ENCODE measurements at places on chromosomes 7 and 10. TPM values are rescaled to one million over a fixed set of nuclear protein-coding genes. Genes with fewer than 3 reads are reported as not detected.

GRCh38 chr7:14950013-14950412 is 47.5 kb upstream of the DGKB start:
- H3K4me1 ChIP-seq, result no peaks in the 10 kb centered on the region
- no peaks in the 10 kb centered on the region for H3K27me3 ChIP-seq
- H3K36me3 ChIP-seq, result no peaks in the 10 kb centered on the region
- no peak for DNase-seq
- no peak overlapping the region for H3K4me3 ChIP-seq

ZNF777 gene
- 13.9 TPM for total RNA-seq

GRCh38 chr7:26182706-26183105 is 17.8 kb downstream of the HNRNPA2B1 start:
- H3K27me3 ChIP-seq, result no peaks in the 10 kb centered on the region
- no peak overlapping the region for H3K27ac ChIP-seq
- DNase-seq, result no peak

- H3K27me3 ChIP-seq, result peaks cover 2% of the 10 kb centered on the region
- no peaks in the 10 kb centered on the region for H3K4me1 ChIP-seq
- no peak overlapping the region for H3K27ac ChIP-seq
- no peak overlapping the region for H3K4me3 ChIP-seq
Observed at GRCh38 chr10:89185658-89186057, 21.5 kb downstream of the CH25H start.

GRCh38 chr7:22193450-22193983 is 163.4 kb downstream of the RAPGEF5 start:
- H3K27ac ChIP-seq, result no peak overlapping the region
- H3K4me3 ChIP-seq, result no peak overlapping the region
- H3K4me1 ChIP-seq, result no peaks in the 10 kb centered on the region
- no peaks in the 10 kb centered on the region for H3K27me3 ChIP-seq
- no peaks in the 10 kb centered on the region for H3K36me3 ChIP-seq

DNA sequence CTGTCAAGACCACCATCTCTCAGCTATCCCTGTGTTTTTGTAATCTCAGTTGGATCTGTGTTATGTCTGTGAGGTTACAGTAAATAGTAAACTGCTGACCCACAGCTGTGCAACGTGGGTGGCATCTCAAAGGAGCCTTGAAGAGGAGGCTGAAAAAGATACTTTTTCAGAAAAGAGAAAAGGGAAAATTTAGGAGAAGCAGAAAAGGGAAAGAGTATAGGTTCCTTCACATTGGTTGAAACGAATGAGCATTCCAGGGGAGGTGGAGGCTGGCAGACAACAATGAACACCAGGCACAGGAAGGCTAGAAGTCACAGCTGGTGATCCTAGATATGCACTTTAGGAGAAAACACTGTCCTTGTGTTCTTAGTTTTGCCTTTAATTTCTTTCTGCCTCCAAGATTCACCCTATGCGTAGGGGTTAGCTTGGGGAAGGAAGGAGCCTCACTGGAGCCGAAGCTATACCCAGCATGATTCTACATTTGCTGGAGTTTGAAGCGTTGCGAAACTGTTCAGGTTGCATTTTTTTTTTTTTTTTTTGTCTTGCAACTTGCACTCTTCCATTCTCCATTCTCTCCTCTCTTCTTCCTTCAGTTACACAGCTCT is 18.3 kb downstream of the CPED1 start:
- H3K27me3 ChIP-seq, result no peaks in the 10 kb centered on the region
- no peak for DNase-seq

CTAGE6 gene
- not detected for total RNA-seq

NPFFR1 gene
- not detected for total RNA-seq

LIPF gene
- total RNA-seq, result not detected

- H3K27me3 ChIP-seq, result no peaks in the 10 kb centered on the region
- no peaks in the 10 kb centered on the region for H3K36me3 ChIP-seq
- H3K4me1 ChIP-seq, result no peaks in the 10 kb centered on the region
- H3K4me3 ChIP-seq, result no peak overlapping the region
Observed at GRCh38 chr7:104272767-104273384, 55.5 kb upstream of the LHFPL3 start.

COL17A1 gene
- not detected for total RNA-seq
